T-helper 1 cell (primary cell): ENCODE measurements at places on chromosomes 1 and 21.
A peak's percentile ranks its signal among the peaks of the same experiment; 100 is the strongest.

DNA sequence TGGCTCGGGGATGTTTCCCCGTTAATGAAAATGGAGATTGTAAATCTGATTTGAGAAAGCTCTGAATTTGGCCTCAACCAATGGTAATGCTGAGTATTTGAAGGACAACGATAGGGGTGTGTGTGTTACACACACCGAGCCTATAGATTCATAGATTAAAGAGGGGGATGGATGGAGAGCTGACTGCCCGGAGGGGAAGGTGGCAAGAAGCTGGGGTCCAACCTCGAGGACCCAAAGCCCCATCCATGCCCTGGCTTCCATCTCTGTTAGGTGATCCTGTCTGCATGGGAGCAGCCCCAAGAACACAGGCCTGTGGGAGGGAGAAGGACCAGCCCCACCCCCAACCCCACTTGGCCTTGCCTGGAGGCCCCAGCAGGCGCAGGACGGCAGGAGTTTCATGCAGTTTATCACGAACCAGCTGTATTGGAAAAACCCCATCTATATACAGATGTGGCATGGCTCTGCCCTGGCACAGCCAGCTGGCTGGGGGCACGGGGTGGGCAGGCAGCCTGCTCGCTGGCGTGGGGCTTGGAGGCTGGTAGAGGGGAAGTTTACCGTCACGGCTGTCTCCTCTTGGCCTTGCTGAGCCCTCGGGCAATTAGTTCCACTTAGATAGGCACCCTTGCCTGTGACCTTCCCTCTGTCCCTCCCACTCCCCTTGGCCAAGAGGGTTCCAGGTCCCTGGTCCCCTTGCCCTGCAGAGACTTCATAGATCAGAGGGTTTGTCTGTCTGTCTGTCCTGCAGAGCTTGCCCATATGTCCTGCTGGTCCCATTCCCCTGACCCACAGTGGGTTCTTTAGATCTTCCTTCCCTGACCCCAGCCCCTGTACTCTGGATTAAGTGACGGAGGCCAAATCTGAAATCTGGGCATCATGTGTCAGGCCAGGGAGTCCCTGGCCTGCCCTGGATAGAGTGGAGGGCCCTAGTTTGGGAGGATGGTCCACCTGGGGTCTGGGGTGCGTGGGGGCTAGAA, 3.0 kb downstream of the HSPB7 start:
- no peak for DNase-seq

GRCh38 chr21:36254106-36254941, 65.7 kb upstream of the MORC3 start:
- DNase-seq: no peak

- no peak for DNase-seq
These were observed 121.2 kb upstream of the SLC44A3 start for GRCh38 chr1:94698759-94699502.

- DNase-seq: peak; percentile 84
These were observed 2.7 kb upstream of the ANXA9 start for GRCh38 chr1:150979092-150980056.

DNA sequence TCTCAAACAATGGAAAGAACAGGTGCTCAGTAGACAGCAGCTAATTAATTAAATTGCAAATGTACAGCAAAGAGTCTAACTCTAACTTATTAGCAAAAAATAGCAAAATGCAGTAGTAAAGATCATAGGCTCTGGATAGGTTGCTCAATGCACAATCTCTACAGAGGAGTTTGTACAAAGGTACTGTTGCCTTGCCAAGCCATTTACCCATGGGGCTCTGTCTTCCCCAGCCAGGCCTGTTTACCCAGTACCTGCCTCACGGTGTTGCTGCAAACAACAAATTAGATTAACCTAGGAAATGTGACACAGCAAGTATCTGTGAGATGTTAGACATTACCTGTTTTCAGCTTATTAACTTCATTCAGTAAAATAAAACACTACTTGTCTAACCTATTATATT, 222.0 kb downstream of the DENND1B start:
- no peak for DNase-seq

GRCh38 chr21:31268090-31268489, 76.0 kb downstream of the TIAM1 start:
- DNase-seq: no peak

DNA sequence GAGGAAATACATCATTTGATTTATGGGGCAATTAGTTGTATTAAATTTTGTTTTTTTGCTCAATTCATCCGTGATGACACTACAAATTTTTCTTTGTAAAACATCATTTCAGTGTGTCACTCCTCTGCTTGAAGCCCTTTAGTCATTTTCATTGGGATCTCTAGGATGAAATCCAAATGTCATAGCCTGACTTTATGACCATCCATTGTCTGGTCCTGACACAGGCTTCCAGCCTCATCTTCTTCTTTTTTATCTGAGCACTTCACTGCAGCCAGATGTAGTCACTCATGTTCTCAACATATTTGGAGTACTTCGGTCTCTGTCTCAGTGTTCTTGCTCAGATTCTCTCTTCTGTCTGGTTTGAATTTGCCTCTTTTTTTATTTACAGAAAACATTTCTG, 173.1 kb downstream of the HMCN1 start:
- no peak for DNase-seq

DNA sequence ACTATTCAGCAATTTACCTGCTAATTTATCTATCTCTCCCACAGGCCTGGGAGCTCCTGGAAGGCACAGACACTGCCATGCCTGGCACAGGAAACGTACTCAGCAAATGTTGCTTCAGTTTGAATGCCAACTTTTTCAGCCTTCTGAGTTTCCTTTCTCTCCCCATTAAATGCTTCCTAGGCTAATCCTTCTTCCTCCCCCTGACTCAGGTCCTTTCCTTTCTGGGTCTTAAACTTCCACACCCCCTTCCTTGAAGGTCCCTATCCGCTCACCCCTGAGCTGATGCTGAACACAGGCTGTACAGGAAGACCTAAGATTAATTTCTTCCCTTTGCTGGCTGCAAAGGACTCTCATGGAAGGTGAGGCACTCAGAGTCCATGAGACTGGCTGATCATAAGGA, 40.3 kb upstream of the ECE1 start:
- no peak for DNase-seq

GRCh38 chr1:244761279-244761678, 74.2 kb upstream of the COX20 start:
- no peak for DNase-seq

DNA sequence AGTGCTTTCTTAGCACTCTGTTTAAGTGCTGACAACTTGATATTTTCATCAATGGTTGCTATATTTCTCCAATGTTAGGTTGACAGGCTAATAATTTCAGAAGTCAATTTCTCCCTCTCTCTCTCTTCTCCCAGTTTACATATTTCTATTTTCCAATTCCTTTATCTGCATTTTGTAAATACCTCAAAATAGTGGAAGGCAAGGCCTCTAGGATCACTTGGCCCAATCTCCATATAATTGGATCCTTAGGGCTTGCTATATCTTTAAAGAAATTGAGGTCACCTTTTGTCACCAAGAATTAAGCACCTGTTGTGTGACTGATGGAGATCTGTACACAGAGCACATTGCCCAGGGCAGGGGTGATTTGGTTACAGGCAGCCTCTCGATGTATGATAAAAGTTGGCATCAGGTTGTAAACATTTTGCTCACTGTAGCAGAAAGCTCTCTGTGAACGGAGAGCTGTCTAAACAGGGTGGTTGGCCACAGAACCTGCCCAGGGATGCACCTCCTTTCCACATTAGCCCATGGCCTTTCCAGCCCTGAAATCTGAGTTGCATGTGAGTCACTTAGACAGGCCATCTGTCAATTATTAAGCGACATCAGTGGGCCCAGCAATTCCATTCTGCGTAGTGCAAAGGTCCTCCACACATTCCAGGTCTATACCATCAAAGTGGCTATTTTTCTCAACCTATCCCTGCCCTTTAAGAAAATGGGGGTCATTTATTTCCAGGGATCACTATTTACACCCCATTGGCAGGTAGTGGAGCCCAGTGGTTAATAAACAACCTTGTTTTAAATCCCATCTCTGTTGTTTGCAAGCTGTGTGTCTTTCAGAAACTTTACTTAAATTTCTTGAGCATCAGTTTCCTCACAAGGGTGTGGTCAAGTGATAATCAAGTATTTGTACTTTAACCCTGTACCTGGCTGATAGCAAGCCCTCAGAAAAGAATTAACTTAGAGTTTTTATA, 29.1 kb upstream of the IRF2BP2 start:
- DNase-seq: no peak

- no peak for DNase-seq
These were observed 7.2 kb downstream of the KISS1 start for GRCh38 chr1:204188959-204189639.

DNA sequence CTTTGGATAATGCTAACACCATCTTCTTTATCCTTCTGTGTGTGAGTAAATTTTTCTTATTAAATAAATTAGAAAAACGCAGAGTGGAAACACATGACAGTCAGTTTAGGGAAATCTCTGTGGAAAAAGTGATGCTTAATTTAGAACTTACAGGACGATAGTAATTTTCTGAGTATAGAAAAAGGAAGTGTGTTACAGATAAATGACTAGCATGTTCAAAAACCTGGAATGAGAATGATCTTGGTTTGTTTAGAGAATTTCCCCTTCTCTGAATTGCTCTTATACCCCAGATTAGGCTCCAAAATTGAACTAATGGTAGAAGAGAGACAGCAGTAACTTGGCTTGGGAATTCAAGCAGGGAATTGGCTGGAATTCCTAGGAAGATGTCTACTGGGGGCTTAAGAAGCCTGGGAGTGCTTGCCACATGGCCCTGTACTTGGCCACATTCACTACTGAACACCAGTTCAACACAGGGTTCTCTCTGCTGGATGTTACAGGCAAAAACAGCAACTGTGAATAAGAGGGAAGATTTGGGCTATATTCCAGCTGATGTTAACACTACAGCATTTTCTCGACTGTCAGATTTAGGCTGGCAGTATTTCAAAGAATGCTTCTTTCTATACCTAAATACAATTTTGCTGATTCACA, 1004.2 kb downstream of the TTLL7 start:
- DNase-seq: no peak

- no peak for DNase-seq
These were observed 3.1 kb downstream of the RNF207 start for GRCh38 chr1:6208723-6209660.

DNA sequence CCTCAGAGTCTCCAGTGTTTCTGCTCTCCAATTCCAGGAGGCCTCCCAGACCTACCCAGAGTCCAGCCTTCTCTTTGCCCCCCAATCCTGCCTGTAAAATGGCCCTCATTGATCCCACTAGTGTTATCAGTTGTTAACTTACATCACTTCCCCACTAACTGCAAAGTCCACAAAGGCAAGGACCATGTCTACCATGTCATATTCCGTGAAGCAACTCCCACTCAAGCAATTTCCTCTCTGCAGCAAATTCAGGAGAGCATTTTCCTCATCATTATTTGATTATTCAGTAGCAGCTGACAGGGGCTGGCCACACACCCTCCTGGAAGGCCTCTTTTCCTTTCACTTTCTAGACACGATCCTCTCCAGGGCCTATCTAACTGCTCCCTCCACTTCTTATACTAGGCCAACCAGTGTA, 153.5 kb downstream of the RERE start:
- no peak for DNase-seq

- peak; percentile 48 for DNase-seq
These were observed 35.8 kb downstream of the EVI5 start for GRCh38 chr1:92749024-92749634.

DNA sequence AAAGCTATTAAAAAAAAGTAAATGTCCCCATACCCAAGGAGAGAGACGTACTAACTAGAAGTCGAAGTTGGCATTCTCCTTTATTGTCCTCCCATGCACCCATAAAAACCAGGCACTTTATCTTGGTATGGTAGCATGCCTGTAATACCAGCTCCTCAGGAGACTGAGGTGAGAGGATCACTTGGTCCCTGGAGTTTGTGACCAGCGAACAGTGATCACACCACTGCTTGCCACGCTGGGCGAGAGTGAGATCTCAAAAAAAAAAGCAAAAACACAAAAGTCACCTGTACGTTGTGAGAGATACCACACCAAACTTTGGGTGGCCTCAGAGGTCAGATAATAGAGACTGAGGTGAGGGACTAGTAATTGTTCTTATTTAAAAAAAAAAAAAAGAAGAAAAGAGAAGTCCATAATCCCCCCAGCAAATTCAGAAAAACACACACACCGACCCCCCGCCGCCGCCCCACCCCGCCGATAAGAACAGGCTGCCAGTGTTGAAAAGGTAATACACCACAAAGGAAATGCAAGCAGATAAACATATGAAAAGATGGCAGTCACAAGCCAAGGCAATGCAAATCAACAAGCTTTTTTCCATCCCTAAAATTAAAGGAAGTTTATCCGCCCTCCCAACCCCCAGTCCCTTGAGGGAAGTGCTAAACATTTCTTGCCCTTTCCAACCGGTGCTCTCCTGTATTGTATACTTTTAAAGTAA, 3.6 kb downstream of the L1TD1 start:
- no peak for DNase-seq

- no peak for DNase-seq
These were observed 65.9 kb downstream of the WDR64 start for GRCh38 chr1:241717975-241718374.

DNA sequence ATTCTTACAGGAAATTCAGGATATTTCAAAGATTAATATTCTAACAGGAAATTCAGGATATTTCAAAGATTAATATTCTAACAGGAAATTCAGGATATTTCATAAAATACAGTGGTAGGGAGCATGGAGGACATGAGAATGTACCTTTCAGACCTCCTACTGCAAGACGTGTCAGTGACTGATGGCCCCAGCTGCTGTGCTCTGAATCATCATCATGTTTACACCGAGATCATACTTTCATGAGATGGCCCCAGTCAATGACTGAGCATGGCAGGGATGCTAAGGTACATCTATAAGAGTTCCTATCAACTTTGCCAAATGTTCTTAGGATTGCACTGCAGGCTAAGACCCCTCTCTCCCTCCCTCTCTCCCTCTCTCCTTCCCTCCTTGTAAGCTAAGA, 69.0 kb downstream of the HFM1 start:
- DNase-seq: no peak

DNA sequence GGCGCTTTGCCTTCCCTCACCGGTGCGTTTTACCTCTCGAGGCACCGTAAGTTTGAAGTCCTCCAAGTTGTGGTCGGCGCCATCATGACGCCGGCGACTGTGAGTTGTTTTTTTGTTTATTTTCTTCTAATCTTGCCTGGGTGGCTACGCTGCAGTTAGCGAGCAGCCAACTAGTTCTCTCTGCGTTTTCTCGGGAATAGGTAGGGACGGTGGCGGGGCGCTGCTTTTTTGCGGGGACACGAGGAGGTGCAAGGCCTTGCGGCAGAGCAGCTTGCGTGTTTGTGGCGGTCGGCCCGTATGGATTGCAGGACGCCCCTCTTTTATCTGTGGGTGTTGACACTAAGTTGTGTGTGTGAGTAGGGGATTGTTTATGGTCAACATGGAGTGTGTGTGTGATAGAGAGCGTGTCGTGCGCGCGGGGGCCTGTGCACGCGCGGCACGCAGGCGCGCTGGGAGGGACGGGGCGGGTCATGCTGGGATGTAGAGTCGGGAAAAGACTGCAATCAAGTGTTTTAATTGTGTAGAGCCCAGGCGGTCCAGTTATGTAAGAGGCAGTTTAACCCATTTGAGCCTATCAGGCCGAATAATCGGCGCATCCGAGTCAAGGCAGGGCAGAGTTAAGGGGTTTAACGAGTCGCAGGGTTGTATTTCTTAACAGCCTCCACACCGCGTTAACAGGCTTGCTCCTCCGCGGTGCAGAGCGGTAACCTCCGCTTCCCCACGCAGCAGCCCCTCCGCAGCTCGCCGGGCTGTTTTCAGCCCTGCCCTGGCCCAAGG, 1.2 kb upstream of the NEGR1 start:
- DNase-seq: no peak

GRCh38 chr1:9280015-9280860, 12.5 kb upstream of the SPSB1 start:
- no peak for DNase-seq

- no peak for DNase-seq
These were observed 196.1 kb upstream of the CAMK1G start for GRCh38 chr1:209387271-209387968.

GRCh38 chr1:198220428-198220827, 63.6 kb downstream of the NEK7 start:
- DNase-seq: no peak
